ENCODE measurements at places on chromosomes 7 and 10.

- no peak for DNase-seq
Observed at GRCh38 chr10:60031183-60031582, 124.8 kb upstream of the CCDC6 start.

- DNase-seq: no peak
Observed at GRCh38 chr10:43619368-43619767, 13.1 kb downstream of the ZNF485 start.

DNA sequence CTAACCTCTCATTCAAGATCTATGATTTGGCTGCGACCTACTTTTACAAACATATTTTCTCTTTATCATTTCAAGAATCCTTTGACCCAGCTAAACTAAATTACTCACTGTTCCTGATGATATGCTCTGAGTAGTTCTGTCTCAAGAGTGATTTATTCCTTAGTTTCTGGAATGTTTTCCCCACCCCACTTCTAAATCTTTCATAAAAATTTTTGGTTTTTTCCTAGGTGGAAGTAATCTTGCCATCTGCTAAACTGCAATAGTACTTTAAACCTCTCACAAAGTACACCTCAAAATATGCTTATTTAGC, 170.8 kb downstream of the DNAJC1 start:
- DNase-seq: no peak

- DNase-seq: no peak
Observed at GRCh38 chr7:80403686-80404241, 108.1 kb downstream of the GNAT3 start.

- DNase-seq: no peak
Observed at GRCh38 chr7:79046061-79046460, 407.4 kb downstream of the MAGI2 start.

DNA sequence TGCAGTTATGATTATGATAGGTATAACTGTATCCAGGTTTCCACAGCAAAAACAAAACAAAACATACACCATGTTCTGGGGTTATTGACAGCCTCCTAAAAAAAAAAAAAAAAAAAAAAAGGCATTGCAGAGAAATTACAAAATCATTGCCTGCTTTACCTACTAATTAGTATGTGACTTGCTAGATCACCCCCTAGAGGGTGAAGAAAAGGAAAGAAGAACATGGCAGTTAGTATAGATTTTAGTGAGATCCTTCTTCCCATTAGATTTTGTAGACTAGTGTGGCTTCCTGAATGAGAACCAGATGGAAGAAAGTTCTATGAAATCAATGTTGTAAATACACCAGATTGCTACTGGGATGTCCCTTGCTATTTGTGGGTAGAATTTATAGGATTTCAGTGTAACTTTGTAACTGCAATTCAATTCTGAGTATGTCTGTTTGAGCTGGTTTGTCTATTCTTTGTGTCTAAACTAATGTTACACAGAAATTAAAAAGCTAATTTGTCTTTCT, 24.0 kb upstream of the AGBL3 start:
- DNase-seq: no peak

- no peak for DNase-seq
Observed at GRCh38 chr10:117609796-117610170, 67.2 kb downstream of the EMX2 start.

DNA sequence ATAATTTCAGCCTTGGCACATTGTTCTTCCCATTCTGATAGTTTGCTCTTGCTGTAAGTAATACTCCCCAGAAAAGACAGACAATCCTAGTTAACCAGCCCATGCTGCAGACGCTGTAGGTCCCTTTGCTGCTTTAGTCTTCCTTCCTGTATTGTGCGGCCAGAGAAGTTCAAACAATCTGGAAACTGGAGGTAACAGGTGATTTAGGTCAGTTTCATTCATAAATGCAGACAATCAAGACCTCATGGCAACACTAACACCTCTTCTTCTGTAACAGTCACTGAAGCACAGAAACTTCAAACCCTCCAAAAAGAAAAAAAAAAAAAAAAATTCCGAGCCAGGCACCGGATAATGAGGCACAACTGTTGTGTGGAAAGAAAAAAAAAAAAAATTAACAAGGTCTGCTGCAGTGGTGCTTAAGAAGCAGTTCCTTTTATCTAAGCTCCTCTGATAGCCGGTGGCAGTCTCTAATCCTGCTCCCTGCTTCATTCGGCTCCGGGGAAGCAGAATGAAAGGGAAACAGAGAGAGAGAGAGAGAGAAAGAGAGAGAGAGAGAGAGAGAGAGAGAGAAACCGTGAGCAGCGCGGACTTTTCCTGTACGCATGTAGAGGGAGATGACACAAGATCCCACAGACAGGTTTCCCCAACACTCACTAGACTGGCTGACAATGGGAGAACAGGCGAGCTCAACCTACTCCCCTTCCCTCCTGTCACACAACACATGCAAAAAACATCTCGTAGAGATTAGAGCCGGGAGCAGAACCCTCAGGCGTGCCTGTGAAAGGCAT, at the start of gene SEMA3A:
TSS of gene SEMA3A (minus strand) at position 306 of the 788 bp plus-strand sequence. CDS start at position 103, 203 bp downstream.
- peak; percentile 4 for DNase-seq

DNA sequence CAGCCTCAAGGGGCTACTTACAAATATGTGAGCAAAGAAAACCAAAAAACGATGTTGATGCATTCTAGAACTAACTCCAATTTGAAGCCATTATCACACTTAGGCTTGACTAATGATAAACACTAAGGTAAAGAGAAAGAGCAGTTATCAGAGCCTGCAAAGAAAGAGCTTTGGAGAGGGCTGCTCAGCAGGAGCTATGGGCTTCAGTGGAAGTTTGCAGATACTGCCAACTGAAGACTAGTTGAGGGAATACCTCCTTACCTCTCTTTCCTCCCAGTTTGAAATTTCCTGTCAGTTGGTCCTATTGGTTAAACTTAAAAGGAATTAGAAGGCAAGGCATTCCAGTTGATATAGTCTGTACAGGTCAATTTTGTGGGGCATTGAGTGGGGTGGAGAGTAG, 498.1 kb upstream of the POT1 start:
- DNase-seq: no peak

- no peak for DNase-seq
Observed at GRCh38 chr10:60480865-60481563, 91.3 kb upstream of the ANK3 start.

DNA sequence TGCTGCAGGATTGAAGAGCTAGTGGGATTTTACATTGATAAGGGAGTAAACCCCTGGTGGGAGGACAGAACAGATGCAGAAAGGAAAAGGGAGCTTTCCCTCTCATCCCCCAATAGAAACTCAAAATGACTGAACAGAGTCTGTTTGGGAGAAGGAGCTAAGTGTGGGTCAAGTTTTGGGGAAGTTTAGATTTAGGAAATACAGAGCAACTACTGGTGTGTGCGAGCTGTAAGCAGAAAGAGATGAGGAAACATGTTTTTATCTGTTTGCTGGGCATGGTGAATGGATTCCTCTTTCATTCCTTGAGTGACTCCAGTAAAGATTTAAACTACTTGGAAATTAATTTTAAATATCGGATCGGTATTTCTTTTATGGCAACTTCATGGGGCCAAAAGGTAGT, 132.7 kb downstream of the AOAH start:
- DNase-seq: no peak

DNA sequence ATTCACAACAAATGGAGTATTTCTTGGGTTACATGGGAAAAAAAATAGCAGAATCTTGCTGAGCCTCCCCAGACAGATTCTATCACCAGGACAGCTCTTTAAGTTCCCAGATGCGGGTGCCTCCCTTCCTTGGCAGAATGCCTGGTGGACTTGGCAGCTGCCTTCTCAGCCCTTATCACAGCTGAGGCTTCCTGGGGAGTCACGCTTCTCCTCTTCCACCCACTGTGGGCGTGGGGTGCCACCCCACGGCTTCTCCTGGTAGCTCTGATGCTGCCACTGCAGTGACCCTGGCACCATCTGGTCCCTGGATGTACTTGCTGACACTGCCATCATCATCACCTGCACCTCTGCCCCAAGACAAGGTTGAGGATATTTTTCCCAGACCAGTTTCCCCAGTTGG, 16.2 kb upstream of the NME8 start:
- peak; percentile 23 for DNase-seq

- no peak for DNase-seq
Observed at GRCh38 chr10:34137201-34137600, 677.9 kb downstream of the PARD3 start.

- DNase-seq: no peak
Observed at GRCh38 chr10:62230344-62231121, 38.1 kb downstream of the RTKN2 start.

- DNase-seq: no peak
Observed at GRCh38 chr7:147595042-147595441, 995.5 kb upstream of the C7orf33 start.

DNA sequence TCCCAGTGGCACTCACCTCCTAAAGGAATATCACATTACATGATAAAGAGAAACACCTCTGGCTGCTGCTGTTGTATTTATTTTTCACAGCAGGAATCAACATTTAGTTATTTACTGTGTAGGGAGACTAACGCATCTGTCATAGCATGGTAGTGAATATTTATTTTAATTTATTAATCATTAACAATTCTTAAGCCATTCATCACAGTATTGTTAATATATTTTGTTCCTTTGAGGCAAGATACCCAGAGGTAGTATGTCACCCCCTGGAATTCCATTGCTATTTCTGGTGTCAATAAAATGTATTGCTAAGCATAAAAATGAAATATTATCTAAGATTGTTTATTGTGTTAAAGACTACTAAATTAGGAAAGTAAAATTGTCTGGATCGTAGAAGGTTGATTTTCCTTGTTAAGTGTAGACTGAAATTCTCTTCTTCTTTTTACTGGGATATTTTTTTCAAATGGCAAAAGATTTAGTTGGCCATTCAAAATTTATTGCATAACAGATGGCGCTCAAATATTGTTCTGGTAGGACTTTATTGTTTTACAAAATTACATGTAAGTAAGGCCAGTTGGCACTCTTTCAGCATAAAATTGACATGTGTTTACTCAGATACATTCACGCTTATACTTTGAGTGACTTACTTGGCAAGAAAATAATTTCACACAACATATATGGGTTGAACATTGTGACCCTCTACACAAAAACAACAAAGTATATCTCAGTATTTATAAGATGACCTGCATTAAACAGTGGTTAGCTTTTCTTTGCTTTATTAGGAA, 1358.7 kb upstream of the SORCS1 start:
- DNase-seq: no peak

GRCh38 chr10:57898231-57898630, 369.5 kb downstream of the IPMK start:
- DNase-seq: no peak

DNA sequence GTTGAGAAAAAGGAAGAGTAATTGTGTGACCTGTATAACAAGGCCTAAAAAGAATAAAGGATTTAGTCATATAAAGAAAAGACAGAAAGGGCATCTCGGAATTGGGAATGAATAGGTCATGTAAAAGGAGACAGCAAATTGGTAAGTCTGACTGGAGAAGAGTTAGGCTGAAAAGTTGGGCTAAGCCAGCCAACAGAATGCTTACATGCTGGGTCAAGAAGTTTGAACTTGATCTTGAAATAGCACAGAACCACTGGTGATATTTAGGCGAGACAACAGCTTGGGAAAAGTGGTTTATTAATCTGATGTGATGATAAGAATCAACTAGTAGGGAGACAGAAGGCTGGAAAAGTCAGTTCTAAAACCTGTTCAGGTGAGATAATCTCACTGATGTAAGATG, 4.8 kb downstream of the IDE start:
- no peak for DNase-seq

- DNase-seq: peak; percentile 51
Observed at GRCh38 chr7:144835155-144835611, 670 bp downstream of the TPK1 start.

- DNase-seq: no peak
Observed at GRCh38 chr10:4028854-4029583, 244.0 kb upstream of the KLF6 start.

DNA sequence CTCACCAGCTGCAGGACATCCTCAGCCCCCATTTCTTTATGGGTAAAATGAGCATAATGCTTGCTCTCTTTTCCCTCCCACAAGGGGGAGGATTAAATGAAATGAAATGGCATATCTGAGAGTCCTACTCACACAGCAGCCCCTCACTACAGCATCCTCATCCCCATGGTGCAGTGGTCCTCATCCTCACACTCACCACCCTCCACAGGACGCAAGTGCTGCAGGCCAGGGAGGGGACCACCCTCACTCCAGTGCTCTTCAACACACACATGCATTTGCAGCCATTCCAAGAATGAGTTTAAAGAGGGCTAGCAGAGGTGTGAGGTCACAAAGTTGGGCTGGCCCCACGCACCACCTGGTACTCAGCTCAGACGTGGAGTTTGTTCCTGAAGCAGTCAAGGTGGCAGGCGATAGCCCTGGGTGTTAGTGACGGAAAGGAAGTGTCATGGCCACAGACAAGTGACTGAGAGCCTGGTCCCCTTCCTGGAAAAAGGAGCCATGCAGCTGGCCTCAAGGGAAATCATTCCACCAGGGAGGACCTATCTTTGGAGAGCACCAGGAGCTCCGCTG, 234.0 kb downstream of the TNS3 start:
- no peak for DNase-seq

DNA sequence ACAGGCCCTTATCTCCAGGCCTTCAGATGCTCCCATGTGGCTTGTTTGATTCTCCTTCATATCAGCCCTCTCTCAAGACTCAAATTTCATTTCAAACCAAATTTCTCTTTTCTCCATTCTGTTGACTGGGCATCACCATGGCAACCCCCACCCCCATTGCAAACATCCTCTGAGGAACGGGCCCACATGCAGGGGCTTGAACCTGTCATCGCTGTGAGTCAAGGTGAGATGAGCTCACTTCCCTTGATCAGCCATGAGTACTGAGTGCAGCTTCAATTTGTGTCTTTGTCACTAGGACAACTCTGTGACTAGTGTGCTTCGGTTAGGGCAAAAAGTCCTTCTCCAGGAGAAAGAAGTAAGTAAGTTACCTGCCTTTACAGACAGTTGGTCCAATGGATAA, 41.9 kb downstream of the CALML3 start:
- no peak for DNase-seq

GRCh38 chr7:139224219-139224618, 6.8 kb upstream of the UBN2 start:
- no peak for DNase-seq

DNA sequence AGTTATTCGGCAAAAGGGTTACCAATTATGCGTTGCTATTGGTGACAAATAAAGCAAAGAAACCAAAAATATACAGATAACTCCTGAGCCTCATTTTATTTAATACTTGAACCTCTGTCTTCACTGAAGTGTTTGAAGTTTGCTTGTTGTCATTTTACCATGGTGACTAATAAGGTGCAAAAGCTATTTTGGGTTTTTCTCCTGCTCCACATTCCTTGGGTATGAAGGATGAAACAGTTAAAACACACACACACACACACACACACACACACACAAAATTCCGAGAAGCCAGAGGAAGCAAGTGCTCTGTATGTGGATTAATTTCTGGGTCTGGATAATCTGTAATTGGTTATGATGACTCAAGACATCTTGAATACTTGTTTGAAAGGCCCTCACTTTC, 246.5 kb downstream of the COBL start:
- DNase-seq: no peak

- no peak for DNase-seq
Observed at GRCh38 chr7:66503551-66504031, 125.1 kb upstream of the KCTD7 start.

GRCh38 chr7:158394936-158395335, 192.7 kb downstream of the PTPRN2 start:
- DNase-seq: peak; percentile 15

- DNase-seq: no peak
Observed at GRCh38 chr7:158529181-158530096, 58.2 kb downstream of the PTPRN2 start.

DNA sequence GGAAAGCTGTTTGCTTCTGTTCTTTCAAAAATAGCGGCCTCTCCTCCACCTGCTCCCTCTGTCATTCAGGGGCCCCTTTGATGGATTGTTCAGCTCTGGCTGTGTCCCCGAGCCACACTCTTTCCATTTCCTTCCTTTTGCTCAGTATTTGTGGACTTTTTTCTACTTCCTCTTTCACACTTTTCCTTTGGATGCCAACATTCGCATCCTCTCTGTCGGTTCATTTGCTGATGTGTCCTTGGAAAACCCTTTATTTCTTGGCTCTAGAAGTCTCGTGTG, 11.7 kb upstream of the PWWP2B start:
- no peak for DNase-seq

Measured in CD4-positive, alpha-beta T cell treated with Interleukin-10 for 1 hour (primary cell).